A172 (cell line): ENCODE measurements at places on chromosomes 5 and 9.

DNA sequence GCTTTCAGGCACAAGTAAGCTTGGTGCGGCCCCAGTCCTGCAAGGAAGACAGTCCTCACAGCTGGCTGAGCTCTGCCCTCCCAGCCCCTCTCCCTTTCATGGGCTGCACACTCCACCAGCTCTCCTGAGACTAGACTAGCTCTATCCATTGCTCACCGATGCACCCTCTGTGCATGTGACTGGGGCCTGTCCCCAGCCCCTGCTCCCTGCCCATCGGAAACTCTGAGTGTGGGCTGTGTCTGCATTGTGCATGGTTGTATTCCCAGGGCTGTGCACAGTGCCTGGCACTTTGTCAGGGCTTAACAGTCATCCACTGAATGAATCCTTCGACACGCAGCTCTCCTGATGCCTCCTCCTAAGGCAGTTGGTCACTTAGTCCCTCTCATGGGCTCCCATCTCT is 92.2 kb downstream of the PPARGC1B start:
- DNase-seq = no peak

- DNase-seq = peak; percentile 74
Observed at GRCh38 chr5:153700940-153701339, 210.5 kb downstream of the GRIA1 start.

- no peak for DNase-seq
Observed at GRCh38 chr5:126052120-126052519, 371.1 kb upstream of the GRAMD2B start.

DNA sequence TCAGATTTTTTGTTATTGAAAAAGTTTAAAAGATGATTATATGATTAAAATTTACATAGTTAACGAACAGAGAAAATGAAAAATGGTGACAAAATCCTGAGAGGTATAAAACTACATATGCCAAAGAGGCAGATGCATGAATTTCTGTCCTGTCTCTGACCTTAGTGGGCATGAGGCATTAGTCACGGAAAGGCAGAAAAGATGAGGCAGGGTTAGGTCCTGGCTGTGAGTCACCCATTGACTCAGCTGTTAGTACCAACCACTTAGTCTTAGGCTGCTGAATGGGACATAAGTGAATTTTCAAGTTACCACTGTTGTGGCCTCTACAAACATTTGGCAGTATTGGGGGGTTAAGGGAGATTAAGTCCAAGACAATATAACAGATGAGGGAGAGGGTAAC is 33.1 kb downstream of the RASA1 start:
- DNase-seq = peak; percentile 93

GRCh38 chr5:53512539-53512938 is 32.1 kb downstream of the FST start:
- DNase-seq = no peak

DNA sequence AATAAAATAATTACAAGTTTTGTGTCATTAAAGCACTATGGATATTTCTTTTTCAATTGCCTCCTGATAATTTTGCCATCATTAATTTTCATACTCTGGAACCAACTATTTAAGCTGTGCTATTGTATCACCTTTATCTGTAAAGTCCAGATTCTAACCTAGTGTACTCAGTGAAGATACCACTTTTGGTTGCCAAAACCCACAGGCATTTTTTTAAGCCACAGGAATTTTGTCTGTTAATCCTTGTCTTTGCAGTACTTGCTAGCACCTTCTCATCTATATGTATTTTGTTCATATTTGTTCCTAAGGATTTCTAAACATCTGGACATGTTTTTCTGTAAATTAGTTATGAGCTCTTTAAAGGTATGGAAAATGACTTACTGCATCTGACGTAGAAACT is 481.4 kb upstream of the DAB2 start:
- peak; percentile 80 for DNase-seq
